ENCODE measurements at places on chromosomes 5 and 9. TPM values are rescaled to one million over a fixed set of nuclear protein-coding genes. Genes with fewer than 3 reads are reported as not detected.

CDKN2A gene
- total RNA-seq = 26.5 TPM

CCDC152 gene
- 0.33 TPM for total RNA-seq

NTRK2 gene
- 1.5 TPM for total RNA-seq

GRCh38 chr5:68149189-68149588 lies 66.4 kb upstream of the PIK3R1 start:
- DNase-seq = no peak

DNA sequence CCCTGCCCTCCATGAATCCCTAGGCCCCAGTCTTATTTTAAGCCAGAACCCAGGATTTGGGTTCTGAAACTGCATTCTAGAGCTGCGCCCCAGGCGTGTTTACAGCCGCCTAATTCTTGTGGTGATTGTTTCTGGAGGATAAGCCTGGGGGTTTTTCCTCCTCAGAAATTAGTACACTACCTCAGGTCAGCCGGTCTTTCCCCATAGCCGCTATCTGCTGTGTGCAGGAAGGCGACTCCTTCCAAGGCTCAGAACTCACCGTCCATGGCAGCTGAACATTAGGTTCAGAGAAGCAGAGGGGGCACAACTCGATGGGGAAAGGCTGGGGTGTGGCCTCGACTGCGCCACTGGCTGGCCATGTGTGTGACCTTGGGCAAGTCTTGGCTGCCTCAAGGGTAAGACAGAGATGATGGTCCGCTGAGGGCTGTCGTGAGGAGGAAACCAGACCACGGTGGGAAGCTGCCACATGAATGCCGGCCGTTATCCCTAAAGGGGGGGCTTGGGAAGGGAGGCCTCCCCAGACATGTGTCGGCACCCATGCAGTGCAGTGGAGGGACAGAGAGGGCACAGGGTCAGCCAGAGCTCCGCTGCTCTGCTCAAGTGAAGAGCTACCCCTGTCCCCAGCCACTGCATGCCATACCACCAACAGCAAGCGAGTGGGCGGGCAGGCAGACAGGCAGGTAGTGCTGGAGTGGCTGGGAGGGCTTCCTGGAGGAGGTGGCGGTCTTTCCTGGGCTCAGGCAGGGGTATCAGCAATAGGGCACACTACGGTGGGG lies 28.9 kb downstream of the SHB start:
- no peak for DNase-seq

GRCh38 chr5:10600626-10601245 lies 36.9 kb downstream of the ANKRD33B start:
- peak; percentile 62 for DNase-seq

DNA sequence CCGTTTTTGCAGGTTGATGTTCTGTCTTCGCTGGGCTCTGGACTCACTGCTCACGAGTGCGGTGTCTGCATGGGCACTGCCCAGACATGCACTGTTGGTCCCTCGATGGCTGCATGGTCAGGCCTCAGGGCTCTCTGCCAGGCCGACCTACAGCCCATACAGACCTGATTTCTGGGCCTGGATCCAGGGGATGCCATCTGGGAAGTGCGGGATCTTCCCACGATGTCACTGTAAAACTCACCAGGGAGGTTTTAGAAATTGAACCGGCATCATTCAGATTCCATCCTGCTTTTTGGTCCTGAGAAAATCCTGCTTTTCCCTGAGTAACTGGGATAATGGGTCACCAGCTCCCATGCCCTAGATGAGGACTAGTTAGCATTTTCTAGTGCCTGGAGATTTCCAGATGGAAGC lies 9.1 kb downstream of the S1PR3 start:
- DNase-seq = no peak

- peak; percentile 37 for DNase-seq
Measured at GRCh38 chr5:171342362-171343111, 33.5 kb downstream of the TLX3 start.

GRCh38 chr5:52743970-52744369 lies 43.7 kb upstream of the ITGA1 start:
- peak; percentile 37 for DNase-seq

DNA sequence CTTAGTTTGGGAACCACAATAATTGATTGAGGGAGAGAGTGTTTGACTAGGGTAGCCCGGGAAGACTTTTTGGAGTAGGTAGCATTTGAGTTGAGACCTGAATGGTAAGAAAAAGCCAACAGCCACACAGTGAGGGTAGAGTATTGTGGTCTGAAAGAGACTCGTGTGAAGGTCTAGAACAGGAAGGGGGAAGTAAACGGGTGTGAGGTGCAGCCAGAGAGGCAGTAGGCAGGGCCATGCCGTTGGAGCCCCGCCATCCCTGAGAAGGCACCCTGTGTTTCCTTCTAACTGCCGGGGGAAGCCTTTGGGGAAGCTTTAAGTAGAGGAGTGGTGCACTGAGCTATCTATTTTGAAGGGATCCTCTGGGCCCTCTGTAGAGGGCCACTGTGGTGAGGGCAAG lies 3.5 kb upstream of the F2RL2 start:
- no peak for DNase-seq

GRCh38 chr5:51731421-51732029 lies 348.3 kb downstream of the ISL1 start:
- peak; percentile 2 for DNase-seq

Data from mammary epithelial cell (primary cell).